ENCODE measurements at places on chromosomes 2 and 18.

DNA sequence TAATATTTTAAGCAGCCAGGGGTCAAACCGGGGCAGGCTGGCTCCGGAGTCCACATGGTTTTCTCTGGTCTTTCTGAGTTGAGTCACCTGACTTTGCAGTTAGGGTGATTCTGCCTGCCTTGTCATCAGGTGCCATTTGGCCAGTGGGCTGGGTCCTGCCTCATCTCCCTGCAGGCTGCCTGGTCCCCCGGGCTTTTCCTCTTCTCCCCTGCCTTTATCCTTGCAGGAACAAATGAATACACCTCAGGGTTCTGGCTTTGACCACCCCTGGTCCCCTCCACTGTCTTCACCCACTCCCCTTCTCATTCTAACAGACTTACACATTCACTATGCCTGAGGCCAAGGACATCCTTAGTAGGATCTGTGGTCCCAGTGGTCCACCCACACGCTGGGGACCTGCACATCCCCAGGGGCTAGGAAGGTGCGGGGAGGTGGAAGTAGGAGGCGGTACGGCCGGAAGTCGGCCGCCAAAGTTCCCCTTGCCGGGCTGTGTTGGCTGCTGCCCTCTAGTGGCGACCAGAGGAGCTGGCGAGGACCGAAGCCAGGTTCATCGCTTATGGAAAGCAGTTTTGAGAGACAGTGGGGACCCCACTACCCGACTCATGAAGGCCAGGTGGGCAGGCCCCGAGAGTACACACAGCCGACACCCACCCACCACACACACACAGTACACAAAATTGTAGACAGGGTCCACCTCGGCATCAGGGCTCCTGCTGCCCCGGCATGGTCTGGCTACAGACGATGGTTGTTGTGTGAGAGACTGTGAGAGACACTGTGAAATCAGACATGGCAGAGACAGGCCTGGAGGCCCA, 6.3 kb upstream of the TEX261 start:
- no peak for DNase-seq

DNA sequence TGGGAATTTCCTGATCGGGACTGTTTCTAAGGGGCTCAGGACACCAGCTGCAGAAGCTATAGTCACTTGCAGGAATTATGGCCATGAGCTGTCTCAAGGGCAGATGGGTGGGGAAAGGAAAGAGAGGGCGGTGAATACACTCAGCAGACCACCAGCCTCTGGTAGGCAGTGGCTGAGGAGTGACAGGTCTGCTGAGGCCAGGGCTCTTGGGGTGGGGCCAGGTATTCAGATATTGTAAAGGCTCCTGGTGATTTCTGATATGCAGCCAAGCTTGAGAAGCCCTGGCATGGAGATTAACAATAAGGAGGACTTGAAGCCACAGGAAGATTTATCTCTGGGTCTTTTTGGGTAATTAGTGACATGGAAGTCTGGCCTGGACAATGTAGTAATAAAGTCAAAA, 145.3 kb upstream of the AQP4 start:
- DNase-seq = no peak

DNA sequence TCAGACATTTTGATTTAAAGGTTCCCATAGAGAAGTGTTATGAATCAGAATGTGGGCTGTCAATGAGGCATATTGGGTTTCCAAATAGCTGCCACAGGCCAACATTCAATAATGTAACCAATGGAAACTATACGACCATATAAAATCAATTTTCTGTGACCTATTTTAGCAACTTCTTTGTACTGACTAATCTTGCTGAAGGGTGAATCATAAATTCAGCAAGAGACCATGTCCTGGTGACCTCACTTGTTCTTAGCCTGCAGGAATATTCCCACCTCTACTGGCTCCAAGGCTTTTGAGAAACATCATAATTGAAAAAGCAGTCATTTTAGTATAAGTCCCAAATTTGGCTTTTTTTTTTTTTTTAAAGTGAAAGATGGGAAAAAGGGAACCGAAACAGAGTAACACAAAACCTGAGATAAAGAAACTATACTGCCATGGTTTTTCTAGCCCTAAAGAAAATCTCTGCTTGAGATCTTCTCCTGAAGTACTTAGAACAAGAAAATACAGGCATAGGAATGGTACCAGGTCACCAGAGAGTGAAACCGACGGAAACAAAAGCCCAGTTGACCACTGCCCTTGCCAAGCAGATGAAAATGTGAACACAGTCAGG, 32.1 kb downstream of the PLEKHM3 start:
- no peak for DNase-seq

DNA sequence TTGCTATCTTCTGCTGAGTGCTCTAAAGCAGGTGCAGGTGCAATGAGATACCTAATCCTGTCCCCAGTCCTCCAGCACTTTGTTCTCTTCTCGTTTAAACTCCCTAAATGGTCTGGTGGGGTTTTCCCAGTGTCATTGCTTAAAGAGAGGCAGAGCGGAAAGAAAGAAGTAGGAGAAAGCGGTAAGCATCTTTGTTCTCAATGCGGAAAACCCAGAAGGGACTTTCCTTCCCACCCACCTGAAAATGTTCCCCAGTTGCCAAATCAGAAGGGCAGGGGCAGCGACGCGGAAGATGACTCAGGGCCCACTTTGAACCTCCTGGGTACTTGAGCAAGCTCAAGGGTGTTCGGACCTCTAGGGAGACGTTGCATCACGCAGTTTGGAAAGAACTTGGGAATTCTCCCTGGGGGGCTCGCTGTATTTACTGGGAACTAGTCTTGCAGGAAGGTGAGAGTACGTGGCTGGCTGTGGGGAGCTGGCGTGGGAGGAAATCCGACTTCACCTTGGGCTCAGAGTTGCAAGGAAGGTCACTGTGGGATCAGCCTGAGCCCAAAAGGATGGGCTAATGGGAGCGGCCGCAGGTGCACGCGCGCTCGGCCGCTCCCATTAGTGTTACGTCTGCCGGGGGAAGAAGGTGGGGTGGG, 589 bp upstream of the SGPP2 start:
- no peak for DNase-seq

DNA sequence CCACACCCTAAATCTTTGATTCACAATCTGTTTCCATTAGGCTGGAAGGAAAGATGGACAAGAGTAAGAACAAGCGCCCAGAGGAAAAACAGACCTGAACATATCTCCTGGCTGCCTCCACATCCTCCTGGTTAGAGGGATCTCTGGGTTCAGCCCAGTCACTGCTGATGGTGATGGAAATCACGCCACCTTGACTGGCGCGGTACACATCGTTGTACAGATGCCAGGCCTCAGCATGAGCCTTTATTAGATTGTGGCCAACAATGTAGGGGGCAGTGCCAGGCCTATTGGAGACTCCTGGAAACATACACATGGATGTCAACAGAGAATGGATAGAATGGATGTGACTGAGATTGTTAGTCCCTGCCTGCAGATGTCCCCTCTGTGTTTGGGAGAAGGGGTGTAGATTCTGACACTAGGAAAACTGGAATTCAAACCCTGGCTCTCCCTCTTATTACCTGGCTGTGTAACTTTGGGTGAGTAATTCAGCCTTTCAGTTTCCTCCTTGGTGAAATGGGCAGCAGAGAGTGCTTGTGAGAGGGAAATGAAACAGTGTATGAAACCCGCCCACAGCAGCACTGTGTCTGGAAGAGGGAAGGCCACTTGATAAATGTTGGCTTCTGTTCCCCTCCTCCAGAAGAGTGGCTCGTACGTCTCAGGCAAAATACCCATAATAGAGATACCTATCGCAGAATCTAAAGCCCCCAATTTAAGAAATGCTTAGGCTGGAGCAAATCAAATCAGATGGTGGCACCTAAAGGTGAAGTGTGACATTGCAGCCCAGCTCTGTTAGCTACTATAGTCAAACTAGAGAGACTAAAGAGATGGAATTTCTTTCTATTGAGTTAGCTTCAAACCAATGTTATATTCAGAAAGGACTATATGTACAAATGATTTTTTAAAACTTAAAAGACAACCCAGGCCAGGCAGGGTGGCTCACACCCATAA, 36.2 kb downstream of the LCT start:
- DNase-seq = no peak

- DNase-seq = no peak
Observed at GRCh38 chr2:30106543-30106942, 40.3 kb upstream of the YPEL5 start.

DNA sequence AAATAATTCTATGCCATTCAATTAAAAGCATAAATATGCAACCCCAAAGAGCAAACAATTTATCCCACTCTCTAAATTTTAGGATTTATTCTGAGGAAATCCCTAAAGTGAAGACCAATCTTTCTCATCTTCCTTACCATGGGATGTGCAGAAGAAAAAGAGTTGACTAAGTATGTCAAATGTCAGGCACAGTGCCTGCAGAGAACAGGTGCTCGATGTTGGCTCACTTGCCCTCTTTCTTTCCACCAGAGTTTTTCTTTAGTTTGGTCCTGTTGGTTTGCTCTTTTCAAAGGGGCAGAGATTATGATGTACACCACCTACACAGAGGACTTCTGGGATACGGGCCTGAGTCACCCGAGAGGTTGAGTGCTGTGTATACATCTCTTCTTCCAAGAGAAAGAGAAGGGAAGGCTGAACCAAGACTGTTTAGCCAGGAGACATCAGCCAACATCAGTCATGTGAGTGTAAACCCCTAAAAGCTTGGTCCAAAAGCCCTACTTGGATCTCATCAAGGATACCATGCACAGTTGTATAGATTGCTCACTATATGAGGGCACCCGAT, 51.7 kb downstream of the SUMO1 start:
- DNase-seq = no peak

DNA sequence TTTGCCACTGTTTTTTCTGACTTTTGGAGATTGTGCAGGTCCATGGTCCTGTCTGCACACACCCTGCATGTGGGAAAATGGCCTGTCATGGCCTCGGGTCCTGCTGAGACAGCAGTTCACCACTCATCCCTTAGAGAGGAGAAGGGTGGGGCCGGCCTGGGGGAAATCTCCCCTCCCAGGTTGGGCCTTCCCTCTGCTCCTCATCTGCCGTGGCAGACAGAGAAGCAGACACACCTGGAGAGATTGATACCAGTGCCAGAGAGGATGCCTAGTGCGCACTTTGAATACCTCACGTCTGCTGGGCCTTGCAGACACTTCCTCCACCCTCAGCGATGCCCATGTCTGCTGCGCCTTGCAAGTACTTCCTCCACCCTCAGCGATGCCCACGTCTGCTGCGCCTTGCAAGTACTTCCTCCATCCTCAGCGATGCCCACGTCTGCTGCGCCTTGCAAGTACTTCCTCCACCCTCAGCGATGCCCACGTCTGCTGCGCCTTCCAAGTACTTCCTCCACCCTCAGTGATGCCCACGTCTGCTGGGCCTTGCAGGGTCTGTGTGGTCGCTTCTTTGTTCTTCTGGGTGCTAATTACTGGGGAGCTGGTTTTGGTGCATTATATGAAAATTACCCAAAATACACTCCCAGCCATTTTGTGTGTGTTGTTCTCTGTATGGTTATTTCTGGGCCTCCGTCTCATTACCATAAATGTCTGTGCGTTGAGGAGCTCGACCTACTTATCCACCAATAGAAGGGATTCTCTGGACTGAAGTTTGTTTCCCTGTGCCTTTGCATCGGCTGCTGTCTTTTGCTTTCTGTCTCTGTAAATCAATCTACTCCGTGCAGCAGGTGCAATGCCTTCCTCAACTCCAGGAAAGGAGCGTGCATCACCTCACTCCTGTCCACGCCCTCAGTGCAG, 186.9 kb upstream of the PXDN start:
- DNase-seq = no peak

- no peak for DNase-seq
Observed at GRCh38 chr18:67266246-67267237, 250.0 kb downstream of the DSEL start.

DNA sequence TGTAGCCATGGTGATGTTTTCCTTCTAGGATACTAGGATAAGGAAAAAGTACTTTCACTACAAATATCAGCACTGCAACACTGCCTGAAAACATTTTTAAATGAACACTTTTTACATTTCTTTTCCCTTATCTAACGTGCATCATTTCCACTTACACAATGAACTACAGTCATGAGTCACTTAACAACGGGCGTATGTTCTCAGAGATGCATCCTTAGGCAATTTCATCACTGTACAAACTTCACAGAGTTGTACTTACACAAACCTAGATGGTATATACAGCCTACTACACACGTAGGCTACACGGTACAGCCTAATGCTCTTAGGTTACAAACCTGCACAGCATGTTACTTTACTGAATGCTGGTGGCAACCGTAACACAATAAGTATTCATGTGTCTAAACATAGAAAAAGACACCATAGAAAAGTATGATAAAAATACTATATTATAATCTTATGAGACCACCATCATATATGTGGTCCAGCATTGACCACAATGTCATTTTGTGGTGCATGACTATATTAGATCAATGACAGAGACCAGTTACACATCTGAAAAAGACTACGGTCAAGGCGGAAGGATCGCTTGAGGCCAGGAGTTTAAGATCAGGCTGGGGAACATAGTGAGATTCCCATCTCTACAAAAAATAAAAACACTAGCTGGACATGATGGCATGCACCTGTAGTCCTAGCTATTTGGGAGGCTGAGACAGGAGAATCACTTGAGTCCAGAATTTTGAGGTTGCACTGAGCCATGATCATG, 39.8 kb downstream of the WDR33 start:
- DNase-seq = no peak

GRCh38 chr2:101771227-101771902, 73.9 kb downstream of the MAP4K4 start:
- no peak for DNase-seq

DNA sequence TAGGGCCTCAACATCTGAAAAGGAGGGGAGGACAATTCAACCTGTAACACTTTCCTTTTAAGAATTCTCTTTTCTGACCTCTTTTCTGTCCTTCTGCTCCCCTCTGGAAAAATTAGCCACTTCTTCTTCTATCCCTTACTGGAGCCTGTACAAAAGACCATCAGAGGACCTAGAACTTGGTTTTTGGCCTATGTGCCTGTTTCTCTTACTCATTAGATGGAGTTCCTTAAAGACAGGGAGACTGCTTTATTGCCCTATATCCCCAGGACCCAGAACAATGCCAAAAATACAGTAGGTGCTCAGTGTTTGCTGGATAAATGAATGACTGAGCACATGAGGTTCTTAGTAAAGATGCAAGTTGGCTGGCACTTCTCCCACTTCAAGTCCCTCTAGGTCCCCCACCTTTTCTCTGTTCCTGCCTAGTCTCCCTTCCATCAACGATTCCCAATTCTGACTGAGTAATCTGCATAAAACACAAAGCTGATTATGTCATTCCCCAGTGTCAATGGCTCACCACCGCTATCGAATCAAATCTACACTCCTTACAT, 114.2 kb downstream of the DDX1 start:
- no peak for DNase-seq

- no peak for DNase-seq
Observed at GRCh38 chr2:239329284-239329971, 71.4 kb downstream of the HDAC4 start.

DNA sequence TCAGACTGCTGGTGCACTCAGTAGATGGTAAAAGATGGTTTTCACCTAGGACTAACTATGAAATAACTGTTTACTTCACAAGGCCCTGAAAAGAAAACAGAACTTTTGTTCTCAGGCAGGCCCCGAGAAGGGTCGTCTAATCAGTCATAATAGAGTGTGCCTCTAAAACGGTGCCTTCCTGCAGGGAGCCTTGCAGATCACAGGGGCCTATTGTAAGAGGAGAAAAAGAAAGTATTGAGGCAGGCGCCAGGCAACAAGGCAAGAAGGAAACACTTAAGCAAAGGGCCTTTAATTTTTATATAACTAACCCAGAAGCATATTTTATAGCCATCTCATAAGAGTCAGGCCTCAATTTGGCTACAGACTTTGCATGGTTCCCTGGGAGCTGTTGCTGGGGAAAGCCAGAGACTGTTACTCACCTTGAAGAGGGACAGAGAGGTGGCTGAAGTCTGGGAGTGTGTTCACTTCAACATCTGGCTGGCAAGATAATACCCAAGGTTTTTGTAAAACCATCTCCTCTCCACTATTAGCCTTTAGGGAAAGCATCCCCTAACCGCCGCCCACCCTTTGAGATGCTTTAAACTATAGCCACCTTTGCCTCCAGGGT, 117.1 kb downstream of the PRPF40A start:
- no peak for DNase-seq

Data from cerebellar nuclear complex (tissue), 1 donor.